ENCODE measurements at places on chromosomes 2 and 18.

- peak; percentile 55 for DNase-seq
Observed at GRCh38 chr18:32366586-32367538, 103.8 kb downstream of the GAREM1 start.

DNA sequence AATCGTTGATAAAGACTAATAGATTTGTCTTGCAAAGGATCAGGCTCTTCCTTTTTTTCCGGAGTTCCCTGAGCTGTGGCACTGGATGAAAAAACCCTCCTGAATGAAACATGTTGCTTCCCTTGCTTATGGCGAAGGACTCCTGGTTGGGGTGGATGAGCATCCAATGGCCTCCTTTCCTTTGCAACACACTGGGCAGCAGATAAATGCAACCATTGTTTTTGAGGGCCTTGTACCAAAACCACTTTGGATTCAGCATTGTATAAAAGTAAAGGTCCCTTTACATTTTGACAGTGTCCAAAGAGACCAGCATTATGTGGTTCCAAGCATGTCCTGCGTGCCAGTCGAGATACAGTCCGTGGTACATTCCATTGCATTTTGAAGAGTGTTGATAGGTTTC, 44.7 kb downstream of the FAM210A start:
- DNase-seq: no peak

GRCh38 chr2:152510621-152511020, 175.6 kb downstream of the FMNL2 start:
- DNase-seq: no peak

- DNase-seq: no peak
Observed at GRCh38 chr18:27110319-27110718, 74.8 kb downstream of the CHST9 start.

DNA sequence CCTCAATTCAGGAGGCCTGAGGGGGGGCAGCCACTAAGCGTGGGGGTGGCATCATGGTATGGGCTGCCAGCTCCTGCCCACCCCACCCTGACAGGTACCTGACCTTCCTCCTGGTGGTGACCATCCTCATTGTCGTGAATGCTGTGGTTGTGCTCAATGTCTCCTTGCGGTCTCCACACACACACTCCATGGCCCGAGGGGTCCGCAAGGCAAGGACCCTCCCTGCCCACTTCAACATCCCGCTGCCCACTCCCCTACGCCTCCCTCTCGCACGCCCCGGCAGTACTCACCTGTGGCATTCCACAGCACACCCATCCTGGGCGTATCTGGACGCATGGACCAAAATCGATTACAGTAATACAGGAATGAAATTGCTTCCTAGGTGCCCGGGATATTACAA, 4.0 kb downstream of the CHRNG start:
- no peak for DNase-seq

DNA sequence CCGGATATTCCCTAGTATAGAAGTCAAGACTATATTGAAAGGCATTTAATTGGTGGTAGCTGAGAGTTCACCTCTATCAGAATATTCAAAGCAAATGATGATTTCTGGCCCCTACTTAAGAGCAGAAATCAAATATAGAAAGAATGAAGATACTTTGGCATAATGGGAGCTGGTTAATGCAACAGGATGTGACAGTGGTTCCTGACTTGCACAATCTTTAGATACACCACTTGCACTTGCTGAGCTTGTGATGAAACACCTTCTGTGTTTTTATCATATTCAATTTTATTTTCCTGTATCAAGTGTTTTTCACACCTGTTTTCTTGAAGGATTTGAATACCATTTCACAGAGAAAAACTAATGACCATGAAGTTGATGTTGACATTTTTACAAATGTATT, 124.1 kb upstream of the CDH19 start:
- DNase-seq: no peak

Data from fibroblast of skin of scalp (primary cell).